ENCODE measurements at places on chromosomes 1 and 21.

- DNase-seq, result no peak
Measured at GRCh38 chr1:163876546-163876945, 554.8 kb downstream of the NUF2 start.

DNA sequence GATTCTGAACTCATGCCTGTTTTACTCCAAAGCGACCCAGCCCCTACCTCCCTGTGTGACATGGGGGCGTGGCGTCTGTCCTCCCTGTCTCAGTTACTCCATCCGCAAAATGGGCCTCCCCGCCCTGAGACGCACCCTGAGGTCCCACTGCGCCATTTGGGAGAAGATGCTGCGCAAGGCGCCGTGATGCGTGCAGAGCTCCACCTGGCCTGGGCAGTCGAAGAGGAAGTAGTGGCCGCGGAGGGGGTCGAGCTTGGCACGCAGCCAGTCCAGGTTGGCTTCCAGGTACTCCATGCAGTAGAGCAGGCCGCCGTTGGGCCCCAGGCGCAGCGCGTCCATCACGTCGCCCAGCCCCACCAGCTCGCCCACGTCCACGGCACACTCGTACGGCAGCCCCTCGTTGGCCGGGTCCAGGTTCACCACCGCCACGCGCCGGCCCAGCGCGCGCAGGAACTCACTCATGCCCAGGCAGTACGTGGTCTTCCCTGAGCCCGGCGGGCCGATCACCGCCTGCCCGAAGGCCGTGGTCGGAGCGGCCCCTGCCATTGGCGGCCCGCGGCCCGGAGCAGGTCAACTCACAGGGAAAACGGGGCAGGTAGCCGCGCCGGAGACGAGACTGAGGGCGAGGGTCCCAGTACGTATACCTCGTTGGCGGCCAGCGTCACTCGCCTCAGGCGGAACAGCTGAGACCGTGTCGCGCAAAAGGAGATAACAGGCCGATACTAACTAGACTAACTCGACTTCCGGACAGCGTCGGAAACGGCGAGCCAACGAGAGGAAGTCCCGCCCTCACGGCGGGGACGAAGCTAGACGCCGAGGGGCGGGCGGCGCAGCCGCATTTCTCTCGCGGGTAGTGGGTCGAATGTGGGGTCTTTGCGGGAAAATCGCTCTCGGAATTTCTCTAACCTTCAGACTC lies at the start of gene GPN2:
Gene GPN2, minus strand, starts transcription at position 733 of the 916 bp plus-strand sequence. Its CDS starts 187 bp downstream, at position 546.
- peak; percentile 72 for DNase-seq

DNA sequence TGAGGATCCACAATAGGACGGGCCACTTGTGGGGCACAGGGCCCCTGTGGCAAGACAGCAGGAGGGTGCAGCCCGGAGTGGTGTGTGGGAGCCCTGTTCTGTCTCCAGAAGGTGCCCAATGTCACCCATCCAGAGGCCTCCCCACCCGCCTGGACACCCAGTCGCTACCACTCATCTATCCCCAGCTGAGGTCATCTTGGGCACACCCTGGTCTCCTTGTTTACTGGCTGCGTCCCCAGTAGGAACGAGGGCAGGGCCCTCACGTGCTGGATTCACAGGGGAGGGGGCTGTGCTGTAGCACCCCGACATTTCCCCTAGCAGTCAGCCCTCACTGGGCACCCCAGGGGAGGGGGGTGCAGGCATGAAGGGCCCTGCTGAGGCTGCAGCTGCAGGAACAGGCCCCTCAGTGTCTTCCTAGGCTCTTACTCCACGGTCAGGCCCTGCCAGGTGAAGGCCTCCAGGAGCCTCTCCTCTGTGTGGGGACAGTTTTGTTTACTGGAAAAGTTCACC lies 2.3 kb upstream of the TNNT2 start:
- no peak for DNase-seq

GRCh38 chr1:228917755-228918154 lies 182.5 kb downstream of the RHOU start:
- DNase-seq, result no peak

- no peak for DNase-seq
Measured at GRCh38 chr1:200889571-200889970, 5.1 kb upstream of the INAVA start.

GRCh38 chr21:35520302-35520701 lies 471.2 kb upstream of the RUNX1 start:
- DNase-seq, result no peak

GRCh38 chr1:227907439-227908015 lies 40.2 kb downstream of the WNT9A start:
- no peak for DNase-seq

DNA sequence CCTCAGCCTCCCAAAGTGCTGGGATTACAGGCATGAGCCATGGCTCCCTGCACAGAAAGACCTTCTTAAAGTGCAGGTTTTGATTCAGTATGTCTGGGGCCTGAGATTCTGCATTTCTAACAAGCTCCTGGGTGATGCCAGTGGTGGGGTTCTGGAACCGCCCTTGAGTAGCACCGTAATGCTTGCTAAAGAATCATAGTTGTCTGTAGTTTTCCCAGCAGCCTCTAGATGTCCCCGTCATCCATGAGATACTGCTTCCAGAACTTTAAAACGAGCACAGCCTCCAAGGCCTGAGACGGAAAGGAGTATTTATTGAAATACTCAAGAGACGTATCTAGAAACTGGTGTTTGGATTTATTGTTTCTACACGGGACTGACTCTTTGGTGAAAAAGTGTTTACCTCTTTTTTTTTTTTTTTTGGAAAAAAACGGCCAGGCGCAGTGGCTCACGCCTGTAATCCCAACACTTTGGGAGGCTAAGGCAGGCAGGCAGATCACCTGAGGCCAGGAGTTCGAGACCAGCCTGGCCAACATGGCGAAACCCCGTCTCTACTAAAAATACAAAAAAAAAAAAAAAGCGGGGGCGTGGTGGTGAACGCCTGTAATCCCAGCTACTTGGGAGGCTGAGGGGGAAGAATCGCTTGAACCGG lies 2.6 kb upstream of the TOR3A start:
- DNase-seq, result peak; percentile 56

DNA sequence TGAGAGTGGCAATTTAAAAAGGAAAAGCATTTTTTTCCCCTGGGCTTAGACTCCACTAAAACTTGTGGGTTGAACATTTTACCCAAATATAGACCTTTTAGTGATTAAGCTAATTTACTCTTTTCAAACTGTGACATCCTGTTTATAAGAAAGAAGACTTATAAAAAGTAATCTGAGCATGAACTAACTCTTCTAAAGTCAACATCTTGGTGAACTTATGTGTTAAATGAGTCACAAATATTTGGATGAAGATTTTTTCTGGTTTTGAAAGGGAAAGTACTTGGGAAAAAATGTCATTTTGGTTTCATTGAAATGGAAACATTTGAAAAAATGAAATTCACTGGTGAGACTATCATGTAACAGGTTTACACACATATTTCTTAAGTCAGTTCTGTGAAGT lies 109.8 kb downstream of the KCNK2 start:
- no peak for DNase-seq

DNA sequence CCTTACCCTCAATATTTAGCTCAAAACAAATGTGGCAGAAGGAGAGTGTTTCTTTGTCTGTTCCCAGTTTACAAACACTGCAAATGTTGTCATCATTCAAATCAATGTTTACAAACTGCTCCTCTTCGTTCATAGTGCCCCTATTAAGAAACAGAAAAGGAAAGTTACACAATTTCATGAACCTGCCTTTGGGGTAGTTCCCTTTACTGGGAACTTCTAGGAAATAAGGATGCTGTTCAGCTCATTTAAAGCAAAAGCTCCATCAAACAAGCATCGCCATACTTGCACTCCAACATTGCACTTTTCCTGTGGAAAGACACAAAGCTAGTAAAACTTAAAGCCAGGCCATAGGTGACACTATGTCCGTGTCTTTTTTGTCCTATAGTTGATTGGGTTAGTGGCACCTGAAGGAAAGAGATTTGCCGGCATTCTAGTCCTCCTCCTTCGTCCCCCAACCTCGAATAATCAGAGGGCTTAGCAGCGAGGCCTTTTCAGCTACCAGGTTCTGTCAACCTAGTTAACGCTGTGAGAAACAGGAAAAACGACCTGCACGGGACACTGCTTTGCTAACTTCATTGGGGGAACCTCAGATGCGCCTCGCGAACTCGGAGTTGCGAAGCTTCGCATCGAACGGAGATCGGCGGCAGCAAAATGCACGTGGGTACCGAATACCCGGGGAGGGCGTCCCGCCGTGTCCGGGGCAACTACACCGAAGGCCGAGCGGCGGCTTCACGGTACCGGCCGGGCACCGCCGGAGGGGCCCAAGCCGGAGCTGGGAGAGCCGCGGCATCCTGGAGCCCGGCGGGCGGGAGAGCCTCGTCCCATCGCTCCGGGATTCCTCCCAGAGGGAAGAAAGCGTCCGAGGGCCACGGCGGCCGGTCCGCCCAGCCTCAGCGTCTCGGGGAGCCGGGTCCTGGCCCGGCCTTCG lies 706 bp downstream of the C21orf91 start:
- DNase-seq, result peak; percentile 72

GRCh38 chr1:78664763-78665162 lies 15.1 kb downstream of the IFI44 start:
- DNase-seq, result no peak

DNA sequence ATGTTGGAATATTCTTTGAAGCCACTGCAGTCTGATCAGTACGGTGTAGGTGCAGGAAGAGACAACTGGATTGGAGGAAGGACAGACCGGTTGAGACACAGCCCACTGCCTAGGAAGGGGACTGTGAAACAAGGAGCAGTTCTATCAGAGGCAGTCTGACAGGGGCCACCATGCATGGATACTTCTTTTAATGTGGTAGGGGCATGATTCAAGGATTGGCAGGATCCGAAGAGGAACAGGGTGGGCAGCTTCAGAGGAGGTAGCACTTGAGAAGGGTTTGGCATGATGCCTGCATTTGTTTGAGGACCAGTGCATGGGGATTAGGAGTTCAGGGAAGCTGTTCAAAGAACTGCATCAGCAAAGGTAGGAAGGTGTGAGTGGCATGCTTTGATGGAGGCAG lies 167.9 kb downstream of the DYRK1A start:
- no peak for DNase-seq

GRCh38 chr1:111814642-111815041 lies 58.9 kb downstream of the DDX20 start:
- DNase-seq, result no peak

DNA sequence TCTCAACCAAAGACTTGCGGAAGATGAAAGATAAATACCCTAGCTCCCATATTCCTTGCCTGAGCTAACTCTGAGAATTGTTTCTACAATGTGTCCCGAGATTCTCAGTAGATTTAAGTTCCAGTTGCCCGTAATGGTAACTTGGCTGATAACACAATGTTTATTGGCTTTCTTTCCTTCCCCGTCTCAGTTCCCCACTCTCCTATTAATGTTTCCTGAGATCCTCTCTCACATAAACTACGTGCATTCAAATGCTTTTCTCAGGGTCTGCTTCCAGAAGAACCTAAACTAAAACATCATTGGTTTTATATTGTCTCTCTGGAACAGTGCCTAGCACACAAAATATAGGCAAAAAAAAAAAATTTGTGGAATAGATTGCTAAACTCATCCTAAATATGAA lies 794.2 kb upstream of the ADGRL2 start:
- DNase-seq, result no peak

GRCh38 chr1:17356387-17357026 lies 15.5 kb upstream of the PADI6 start:
- DNase-seq, result no peak

DNA sequence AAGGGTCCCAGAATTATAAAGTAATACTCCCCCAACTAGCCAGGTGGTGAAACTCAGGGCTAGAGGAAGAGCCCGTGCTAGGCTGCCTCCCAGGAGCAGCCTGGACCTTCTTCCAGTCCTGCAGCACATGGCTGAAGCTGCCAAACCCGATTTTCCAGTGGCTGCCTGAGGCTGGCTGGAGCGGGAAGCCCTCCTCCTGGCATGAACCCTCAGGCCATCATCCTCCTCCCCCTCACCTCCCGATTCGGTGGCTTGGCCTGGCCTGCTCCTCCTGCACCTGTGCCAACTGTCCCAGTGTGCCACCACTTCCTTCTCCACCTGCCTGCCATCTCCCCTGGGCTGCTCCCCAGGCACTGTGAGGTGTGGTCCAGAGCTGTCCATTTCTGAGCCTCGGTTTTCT lies 3.0 kb upstream of the TSPAN1 start:
- DNase-seq, result peak; percentile 54

- DNase-seq, result peak; percentile 41
Measured at GRCh38 chr1:24503059-24503751, 569 bp downstream of the RCAN3 start.

- DNase-seq, result peak; percentile 67
Measured at GRCh38 chr1:192805832-192806323, 3.0 kb upstream of the RGS2 start.
